ENCODE measurements at places on chromosomes 11 and 22.
A peak's percentile ranks its signal among the peaks of the same experiment; 100 is the strongest.

DNA sequence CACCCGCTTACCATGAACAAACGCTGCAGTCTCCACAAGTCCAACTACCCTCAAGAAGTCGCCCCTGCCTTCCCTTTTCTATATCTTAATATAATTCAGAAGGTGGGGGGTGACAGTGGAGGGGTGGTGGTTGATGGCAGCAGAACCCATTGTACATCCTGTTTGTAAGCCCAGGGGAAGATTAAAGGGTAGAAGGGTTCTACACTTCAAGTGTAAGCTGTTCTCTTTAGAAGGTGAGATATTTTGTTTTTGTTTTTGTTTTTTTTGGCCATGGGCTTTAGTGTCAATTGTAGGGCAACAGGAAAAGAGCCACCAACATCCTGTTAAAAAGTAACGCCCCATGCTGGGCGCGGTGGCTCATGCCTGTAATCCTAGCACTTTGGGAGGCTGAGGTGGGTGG, 34.9 kb upstream of the RRAS2 start:
- no peak for DNase-seq

GRCh38 chr11:76668362-76669155, 2.0 kb downstream of the LRRC32 start:
- no peak for DNase-seq

GRCh38 chr22:17769716-17770082, 4.6 kb downstream of the BID start:
- DNase-seq = no peak

GRCh38 chr11:102989379-102990047, 34.0 kb upstream of the MMP13 start:
- no peak for DNase-seq

GRCh38 chr22:27804470-27805297, 3.1 kb upstream of the MN1 start:
- no peak for DNase-seq

- DNase-seq = no peak
Observed at GRCh38 chr11:109696191-109696897, 274.4 kb downstream of the C11orf87 start.

DNA sequence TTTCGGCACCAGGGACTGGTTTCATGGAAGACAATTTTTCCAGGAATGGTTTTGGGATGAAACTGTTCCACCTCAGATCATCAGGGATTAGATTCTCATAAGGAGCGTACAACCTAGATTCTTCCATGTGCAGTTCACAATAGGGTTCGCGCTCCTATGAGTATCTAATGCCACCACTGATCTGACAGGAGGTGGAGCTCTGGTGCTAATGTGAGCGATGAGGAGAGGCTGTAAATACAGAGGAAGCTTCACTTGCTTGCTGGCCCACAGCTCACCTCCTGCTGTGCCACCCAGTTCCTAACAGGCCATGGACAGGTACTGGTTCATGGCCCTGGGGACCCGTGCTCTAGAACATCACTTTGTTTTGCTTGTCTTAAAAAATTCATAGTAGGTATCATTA, 41.8 kb upstream of the AMPD3 start:
- no peak for DNase-seq

DNA sequence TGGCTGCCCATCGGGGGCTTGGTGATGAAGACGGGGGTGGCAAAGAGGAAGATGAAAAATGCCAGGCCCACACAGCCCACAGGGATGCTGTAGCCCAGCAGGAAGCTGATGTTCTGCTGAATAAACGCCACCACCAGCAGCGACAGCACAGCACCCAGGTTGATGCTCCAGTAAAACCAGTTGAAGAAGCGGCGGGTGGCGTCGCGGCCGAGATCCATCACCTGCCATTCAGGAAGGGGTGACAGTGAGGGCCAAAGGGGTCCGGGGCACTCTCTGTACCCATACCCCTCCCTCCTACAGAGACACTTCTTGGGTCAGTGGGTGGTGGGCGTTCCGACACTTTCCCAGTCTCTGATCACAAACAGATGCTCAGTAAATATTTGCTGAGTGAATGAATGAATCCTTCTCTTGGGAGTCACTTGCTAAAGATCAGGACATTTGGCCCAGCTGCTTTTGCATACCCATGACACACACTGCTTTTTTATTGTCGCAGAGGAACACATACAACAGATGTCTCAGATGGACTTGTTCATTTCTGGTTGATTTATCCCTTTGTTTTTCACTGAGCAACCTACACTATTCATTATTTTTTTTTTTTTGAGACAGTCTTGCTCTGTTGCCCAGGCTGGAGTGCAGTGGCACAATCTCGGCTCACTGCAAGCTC, 5.2 kb downstream of the SLC15A3 start:
- DNase-seq = no peak

GRCh38 chr11:42923651-42924050, 388.1 kb upstream of the API5 start:
- no peak for DNase-seq

GRCh38 chr11:75096456-75097172, at the start of gene OR2AT4:
Gene OR2AT4, minus strand, starts transcription at chr11:75096876.
- DNase-seq = no peak

GRCh38 chr22:49995041-49995360, 17.6 kb downstream of the IL17REL start:
- no peak for DNase-seq

GRCh38 chr22:50691521-50691920, 18.9 kb downstream of the SHANK3 start:
- DNase-seq = no peak

DNA sequence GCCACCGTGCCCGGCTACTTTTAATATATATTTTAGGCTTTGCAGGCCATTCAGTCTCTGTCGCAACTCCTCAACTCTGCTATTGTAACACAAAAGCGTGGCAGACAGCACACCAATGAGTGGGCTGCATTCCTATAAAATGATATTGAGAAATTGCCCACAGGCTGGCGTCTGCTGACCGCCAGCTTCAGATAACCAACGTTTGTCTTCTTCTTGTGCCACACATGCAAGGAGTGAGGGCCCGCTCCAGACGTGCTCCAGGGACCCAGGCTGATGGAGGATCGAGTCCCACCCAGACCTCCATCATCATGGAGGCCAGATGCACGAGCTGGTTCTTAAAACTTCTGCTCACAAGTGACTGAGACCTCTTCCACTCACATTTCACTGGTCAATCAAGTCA, 35.4 kb upstream of the LINC01488 start:
- DNase-seq = no peak

- no peak for DNase-seq
Observed at GRCh38 chr11:95092549-95093324, 3.1 kb downstream of the ENDOD1 start.

GRCh38 chr22:39877079-39877845, 16.3 kb downstream of the ENTHD1 start:
- no peak for DNase-seq

DNA sequence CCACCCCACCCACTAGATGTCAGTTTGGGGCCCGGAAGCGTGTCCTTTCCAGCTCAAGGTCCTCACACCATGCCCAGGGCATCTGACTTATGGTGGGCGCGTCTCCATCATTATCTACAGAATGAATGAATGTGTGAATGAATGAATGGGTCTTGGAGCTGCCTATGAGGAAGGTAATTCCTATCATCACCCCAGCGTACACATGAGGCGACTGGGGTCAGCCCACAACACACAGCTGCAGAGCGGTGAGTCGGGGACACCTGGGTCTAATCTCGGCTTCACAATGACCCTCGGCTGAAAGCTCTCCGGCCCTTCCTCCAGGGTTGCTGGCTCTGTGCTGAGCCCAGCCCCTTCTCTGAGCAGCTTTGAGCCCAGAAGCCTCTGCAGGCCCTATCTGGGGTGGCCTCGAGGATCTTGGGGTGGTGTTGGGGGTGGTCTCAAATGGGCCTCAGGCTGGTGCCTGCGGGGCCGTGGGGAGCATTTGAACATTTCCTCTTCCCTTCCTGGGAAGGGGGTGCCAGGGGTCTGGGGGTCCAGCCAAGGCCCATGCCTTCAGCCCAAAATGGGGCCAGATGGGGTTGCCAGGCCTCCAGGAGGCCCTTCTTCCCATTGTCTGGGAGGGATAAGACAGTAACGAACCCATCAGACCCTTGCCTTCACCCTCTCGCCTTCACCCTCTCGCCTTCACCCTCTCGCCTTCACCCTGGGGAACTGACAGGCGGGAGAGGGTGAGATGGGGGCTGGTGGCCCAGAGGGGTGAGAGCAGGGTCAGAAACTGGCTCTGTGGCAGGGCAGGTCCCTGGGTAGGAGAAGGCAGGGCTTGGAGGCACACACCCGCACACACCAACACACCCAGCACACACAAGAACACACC, 82.4 kb downstream of the MYEOV start:
- DNase-seq = no peak

DNA sequence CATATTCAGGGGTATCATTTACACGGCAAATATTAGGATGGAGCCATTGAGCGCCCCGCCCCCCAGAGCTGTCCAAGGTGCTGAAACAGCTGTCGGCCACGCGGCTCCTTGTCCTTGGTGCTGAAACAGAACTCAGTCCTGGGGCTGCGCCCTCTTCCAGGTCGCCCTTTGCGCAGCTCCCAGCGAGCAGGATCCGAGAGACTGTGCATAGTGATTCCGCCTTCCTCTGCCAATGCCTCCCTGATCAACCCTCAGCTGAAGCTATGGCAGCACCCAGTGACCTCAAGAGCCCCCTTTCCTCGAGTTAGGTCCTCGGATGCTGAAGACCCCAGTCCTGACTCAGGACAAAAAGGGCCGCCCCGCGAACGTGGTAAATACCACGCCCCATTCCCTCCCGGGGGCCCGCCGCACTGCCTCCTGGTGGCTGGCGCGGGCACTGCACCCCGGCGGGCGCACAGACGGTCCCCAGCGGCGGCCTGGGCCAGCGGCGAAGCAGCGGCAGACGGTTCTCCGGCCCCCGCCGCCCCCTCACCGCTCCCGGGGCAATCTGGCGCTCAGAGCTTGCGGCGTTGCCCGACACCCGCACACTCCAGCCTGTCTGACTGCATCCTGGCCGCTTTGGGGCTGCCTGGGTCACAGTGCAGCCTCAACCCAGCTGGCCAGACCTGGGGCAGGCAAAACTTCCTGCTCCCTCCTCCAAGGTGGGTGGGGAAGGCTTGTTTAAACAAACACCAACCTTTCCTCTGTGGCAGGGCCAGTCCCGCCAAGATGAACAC, 13.4 kb downstream of the SYT7 start:
- peak; percentile 61 for DNase-seq

DNA sequence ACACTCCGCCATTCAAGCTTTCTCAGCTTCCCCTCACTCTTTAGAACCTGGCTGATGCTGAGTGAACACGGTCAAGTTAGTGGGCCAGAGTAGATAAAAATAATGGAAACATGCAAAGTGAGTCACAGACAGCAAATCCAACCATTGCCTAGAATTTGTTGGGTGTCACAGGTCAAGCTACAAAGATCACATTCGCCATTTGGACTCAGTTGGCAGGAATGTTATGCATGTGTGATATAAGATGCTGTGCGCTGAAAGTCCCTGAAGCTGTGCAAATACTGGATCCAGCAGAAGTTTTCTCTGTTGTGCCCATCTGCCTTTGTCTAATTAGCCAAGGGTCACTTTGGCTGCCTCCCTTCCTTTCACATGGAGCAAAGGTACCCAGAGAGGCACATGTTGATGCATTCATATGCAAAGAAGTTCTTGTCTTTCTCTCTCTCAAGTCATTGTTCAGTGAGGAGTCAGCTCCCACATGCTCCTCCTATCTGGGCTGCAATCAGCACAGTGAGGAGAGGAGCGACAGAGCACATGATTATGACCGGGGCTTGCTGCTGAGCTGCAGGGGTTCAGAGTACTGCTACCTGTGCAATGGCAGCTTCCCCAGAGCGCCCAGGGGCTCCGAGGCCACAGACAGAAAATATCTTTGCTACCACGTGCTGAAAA, 39.7 kb downstream of the FLI1 start:
- DNase-seq = no peak

DNA sequence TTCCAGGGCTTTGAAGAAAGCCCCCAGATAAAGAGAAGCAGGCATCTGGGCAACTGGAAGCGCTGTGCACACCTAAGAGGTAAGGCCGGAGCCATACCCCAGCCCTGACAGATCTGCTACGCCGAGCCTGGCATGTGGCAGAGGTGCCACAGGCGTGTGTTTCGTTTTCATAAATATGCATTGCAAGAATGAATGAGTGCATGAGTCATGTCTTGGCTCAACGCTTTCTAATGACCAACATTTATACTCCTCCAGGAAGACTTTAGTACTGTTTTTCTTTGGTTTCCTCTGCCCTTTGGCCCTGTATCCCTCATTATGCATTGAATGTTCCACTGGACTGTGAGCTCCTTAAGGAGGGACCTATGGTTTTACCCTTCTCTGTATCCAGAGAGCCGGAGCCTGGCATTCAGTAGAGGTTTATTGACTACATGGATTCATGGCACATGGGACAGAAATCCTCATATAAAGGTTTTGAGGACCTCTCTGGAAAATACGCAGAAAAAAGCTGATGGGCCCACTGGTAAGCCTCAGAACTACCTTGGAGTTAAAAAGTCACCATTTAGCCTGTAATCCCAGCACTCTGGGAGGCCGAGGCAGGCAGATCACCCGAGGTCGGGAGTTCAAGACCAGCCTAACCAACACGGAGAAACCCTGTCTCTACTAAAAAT, 38.9 kb upstream of the CSNK2A3 start:
- DNase-seq = no peak

GRCh38 chr11:7638710-7639642, 34.3 kb downstream of the CYB5R2 start:
- DNase-seq = no peak
